ENCODE measurements at places on chromosomes 4 and X.

DNA sequence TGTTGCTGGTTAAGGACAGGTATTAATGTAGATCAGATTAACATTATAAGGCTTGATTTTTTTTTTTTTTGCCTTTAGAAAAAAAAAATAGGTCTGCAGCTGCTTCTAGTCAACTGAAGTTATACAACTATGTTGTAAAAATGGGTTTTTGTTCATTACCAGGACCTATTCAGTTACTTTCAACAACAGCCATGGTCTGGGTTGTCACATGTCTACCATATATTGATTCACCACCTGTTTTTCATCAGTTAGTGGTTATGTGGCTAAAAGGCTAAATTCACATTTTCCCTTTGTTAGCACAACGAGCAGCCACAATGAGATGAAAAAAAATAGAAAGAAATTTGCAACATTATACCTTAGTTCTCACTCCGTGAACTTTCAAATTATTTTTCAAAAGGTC lies 45.5 kb downstream of the GLRB start:
- DNase-seq: no peak

DNA sequence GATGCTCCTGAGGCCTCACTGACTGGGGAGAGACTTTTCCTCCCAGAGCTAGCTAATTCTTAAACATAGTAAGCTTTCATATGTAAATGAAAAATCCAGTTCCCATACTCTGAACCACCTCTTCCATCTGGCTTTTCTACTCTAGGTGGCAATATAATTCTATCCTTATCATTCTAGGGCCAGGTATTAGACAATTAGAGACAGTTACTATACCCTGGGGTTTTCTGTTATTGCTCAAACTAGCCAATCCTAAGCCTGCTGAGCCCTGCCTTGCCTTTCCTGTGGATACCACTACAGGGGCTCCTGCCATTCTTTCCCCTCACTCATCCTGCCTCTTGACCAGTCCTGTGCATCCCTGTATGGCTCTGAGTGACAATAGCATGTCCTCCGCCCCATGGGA lies 552.0 kb downstream of the STIM2 start:
- peak; percentile 1 for DNase-seq

DNA sequence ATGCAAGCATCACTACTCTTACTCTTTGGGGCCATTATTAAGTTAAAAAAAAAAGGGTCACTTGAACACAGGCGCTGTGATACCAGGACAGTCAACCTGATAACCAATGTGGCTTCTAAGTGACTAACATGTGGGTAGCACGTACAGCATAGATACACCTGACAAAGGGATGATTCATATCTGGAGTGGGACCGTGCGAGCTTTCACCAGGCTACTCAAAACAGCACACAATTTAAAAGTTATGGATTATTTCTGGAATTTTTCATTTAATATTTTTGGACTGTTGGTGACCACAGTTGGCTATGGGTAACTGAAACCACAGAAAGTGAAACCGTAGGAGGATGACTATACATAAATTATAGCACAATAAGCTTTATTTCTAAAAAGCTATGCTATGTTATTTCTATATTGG lies 113.8 kb upstream of the STIM2 start:
- no peak for DNase-seq

DNA sequence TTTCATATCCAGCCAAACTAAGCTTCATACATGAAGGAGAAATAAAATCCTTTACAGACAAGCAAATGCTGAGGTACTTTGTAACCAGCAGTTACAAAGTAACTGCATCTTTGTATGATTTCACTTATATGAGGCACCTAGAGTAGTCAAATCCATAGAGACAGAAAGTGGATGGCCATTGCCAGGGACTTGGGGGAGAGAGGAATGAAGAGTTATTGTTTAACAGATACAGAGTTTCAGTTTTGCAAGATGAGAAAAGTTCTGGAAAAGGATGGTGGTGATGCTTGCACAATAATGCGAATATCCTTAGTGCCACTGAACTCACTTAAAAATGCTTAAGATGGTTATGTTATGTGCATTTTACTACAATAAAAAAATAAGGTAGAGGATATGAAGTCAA lies 58.4 kb upstream of the VCX start:
- DNase-seq: no peak

- no peak for DNase-seq
Measured at GRCh38 chr4:24840362-24840761, 45.0 kb downstream of the SOD3 start.

DNA sequence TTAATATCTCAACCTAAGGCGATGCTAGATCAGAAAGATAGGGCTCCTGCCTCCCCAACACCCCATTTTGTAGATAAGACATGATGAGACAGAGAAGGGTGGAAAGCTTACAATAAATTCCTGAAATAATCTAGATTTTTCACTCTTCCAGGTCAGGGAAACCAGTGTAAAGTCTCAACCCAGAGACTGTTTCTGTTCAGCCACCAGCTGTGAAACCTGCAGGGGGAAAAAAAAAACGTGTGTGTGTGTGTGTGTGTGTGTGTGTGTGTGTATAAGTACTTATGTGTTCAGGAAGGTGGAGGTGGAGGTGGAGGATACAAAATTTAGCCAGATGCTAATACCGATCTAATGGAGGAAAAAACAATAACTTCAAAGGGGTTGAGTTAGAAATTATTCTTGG lies 773 bp upstream of the ITM2A start:
- DNase-seq: peak; percentile 9

DNA sequence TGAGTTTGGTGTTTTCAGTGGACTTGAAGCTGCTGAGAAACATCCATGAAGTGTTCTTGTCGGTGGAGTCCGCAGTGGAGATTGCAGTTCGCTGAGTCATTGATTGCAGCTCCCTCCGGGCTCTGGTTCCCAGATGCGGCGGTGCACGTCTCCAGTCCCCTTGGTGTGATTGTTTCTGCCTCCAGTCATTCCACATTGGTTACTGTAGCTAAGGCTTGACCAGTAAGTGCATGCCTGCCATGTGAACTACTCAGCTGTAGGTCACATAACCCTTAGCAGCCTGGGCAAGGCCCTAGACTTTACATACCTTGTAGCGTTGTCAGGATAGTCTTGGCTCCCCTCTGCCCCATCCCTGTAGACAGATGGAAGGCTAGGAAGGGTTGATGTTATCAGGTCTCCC lies 53.8 kb upstream of the CLCN4 start:
- DNase-seq: no peak

GRCh38 chr4:30720021-30720660 lies at the start of gene PCDH7:
Gene PCDH7 (plus strand): TSS chr4:30720369. CDS start chr4:30721423, 1,054 bp downstream.
- peak; percentile 77 for DNase-seq

DNA sequence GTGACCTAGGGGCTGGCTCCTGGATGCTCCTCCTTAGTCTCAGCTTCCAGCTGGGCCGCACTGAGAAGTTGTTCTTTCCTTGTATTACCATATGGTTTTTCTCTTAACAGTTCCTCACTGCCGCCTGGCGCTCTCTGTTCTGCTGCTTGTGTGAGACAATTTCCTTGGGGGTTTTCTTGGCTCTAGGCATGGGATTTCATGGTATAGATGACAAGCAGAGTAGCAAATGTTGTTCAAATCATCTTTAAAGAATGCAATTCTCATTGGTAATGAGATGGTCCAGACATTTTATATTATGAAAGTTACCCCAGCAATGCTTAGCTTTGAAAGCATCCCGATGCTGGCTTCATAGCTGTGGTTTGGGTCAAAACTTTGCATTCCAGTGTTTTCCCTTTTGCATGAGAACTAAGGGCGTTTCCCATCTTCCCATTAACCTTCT lies 37.6 kb downstream of the SEPTIN11 start:
- peak; percentile 69 for DNase-seq

DNA sequence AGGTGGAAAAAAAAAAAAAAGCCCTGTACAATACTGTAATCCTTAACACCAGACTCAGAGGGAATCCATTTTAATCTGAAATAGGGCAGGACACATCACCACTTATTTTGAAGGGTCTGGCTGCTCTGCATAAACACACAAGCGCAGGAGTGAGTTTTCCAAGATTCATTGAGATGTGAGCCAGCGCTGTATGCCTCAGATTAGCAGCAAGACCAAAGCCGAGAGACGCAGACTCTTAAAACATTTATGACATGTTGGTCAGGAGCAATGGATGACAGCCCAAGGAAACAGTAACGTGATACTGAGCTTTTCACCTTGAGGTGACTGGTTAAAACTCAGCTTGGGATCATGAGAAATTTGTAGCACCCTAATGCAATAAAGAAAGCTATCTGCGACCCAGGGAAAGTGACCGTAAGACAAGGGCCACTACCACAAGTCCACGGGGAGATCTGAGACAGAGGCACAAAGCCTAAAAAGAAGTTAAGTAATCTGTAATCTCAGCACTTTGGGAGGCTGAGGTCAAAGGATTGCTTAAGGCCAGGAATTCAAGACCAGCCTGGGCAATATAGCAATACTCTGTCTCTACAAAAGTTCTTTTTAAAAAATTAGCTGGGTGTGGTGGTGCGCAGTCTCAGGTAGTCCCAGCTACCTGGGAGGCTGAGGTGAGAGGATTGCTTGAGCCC lies 210.6 kb downstream of the COL25A1 start:
- DNase-seq: no peak

GRCh38 chr4:124955476-124955875 lies 242.9 kb upstream of the ANKRD50 start:
- DNase-seq: no peak

DNA sequence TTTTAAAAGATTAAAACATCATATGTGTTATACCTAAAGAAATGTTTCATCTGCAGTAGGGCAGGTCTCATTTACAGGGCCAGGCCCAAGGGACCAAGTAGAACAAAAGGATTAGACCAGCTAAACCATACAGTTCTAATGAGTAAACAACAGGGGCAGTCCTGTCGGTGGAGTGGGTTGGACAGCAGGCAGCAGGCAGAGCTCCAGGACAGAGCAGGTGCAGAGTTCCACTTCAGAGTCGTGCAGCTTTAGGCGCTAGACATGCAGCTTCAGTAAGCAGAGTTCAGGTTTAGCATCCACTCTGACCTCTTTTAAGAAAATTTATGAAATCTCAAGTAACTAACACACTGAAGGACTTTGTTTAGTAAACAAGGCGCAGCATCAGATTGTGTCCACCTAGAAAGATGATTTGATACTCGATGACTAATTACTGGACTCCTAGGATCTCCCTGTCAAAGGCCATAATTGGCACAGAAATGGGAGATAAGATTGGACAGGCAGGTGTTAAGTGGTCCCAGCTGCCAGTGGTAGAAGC lies 487.7 kb upstream of the INTU start:
- no peak for DNase-seq

DNA sequence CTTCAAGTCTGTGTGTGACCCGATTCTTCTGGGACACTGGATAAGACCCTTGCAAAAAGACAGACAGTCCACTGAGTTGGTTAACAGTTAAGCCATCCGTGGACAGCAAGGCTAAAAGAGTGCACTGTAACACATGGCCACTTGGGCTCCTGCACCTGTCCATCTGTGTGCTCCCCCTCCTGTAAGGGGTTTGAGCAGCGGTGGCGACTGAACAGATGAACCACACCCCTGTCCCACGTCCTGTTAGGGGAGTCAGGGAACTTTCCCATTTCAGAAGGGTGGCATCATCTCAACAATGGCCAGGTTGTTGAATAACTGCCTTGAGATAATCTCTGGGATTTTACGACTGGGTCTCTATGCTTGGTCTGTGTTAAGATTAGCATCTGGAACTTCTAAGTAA lies 178.6 kb downstream of the GRXCR1 start:
- DNase-seq: no peak

DNA sequence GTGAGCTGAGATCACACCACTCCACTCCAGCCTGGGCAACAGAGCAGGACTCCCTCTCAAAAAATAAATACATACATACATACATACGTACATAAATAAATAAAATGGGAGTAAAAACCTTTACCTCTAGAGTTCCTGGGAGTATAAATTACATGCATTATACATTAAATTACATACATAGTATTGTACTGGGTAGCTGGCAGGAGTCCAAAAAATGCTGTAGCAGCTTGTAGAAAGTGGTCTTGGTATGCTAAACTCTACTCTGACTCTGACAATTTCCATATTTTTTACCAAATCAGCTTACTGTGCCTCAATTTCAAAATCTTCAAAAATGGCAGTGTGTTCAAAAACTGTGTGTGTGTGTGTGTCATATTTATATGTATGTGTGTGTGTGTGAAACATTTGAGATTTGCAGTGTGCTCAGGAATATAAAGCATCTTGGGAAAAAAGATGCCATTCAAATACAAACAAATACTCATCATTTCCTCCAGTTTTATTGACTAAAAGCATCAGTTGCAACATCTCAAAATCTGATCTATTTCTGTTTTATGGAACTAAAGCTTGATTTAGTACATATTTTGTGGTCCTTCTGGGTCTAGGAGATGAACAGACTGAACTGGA lies 171.7 kb downstream of the SHROOM3 start:
- DNase-seq: no peak

DNA sequence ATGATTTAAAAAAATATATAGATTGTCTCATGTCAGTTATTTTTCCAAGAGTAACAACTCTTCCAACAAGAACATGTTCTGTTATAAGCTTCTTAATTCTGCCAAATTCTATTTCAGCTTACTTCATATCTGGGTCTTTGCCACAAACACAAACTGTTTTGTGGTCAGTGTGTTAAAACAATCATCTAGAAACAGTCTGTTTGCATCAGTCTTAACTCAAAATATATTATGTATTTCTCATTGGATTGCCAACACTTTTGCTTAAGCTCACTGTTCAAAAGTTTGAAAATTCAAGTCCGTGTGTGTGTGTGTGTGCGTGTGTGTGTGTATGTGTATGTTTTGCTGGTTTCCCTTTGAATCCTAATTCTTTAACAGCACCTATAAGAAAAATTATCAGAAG lies 752.3 kb upstream of the NDST4 start:
- DNase-seq: no peak

DNA sequence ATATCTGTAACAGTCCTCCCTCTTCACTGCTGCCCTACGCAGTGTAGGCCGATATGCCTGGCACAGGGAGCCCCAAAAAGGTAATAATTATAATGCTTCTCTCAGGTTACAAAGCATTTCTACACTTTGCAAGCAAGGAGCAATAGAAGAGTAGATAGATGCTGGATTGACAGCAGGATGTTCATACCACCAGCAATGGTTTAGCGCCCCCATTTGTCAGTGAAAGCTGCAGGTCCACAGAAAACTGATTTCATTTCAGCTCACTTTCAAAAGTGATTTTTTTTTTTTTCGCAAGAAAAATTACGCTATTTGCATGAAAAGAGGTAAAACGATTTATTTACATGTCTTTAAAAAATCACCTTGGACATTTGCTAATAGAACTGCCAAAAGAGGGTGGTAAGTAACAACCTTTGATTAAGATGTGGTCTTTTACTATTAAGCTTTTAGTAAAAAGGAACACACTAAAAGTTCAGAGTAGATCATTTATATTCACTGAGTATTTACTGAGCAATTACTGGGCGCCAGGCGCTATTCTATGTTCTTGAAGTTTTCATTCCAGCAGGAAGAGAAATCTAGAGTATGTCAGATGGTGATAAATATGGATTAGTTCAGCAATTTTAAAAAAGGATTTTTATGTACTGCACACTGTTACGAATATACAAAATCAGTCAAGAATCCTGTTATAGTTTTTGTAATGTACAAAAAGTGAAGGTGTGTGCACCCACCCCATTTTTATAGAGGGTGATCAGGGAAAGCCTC lies 34.4 kb downstream of the HPF1 start:
- DNase-seq: peak; percentile 59

Measured in GM23338 (cell line).